ENCODE measurements at places on chromosomes 1 and 21.
A peak's percentile ranks its signal among the peaks of the same experiment; 100 is the strongest.

DNA sequence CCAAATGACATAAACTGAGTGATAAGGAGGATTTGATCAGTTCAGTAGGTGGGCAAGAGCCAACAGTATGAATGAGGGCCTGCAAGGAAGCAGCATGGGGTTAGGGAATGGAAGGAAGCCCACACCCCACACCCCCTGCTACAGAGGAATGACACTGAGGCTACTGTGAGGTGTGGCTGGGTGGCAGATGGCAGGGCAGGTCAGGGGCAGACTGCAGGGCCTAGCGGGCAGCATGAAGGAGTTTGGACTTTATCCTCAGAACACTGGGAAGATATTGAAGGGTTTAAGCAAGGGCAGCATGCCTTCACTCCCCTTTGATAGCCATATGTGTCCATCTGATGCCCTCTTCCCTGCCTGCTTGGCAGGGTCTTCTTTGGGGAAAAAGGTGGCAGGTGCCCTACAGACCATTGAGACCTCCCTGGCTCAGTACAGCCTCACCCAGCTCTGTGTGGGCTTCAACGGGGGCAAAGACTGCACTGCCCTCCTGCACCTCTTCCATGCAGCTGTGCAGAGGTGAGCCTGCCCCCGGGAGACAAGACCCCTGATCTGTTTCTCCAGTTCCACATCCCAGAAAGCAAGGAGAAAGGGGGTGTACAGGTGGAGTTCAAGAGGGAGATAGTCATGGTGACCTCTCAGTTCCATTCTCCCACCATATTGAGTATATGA lies 4.1 kb upstream of the LENEP start:
- DNase-seq, result no peak

- no peak for DNase-seq
These were observed 6.2 kb downstream of the LIN9 start for GRCh38 chr1:226302731-226303130.

GRCh38 chr1:199546323-199546722 lies 481.2 kb upstream of the NR5A2 start:
- DNase-seq, result no peak

DNA sequence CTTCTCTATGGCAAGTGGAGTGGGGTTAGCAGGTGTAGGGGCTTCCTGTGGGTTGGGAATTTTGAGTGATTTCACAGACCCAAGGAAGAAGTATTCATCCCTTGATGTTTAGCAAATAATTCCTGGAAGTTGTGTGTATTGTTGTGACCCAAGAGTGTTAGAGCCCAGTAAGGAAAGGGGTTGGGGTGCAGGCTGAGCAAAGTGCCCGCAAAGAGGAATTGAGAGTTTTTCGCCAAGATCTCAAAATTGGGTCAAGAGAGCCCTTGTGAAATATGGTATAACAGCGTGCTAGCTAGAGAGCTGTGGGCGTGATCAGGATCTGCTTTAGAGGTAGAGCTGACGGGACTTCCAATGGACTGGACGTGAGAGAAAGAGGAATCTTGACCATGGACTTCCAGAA lies 73.0 kb upstream of the LAPTM5 start:
- DNase-seq, result no peak

GRCh38 chr1:116284819-116285390 lies 88.1 kb upstream of the ATP1A1 start:
- DNase-seq, result no peak

DNA sequence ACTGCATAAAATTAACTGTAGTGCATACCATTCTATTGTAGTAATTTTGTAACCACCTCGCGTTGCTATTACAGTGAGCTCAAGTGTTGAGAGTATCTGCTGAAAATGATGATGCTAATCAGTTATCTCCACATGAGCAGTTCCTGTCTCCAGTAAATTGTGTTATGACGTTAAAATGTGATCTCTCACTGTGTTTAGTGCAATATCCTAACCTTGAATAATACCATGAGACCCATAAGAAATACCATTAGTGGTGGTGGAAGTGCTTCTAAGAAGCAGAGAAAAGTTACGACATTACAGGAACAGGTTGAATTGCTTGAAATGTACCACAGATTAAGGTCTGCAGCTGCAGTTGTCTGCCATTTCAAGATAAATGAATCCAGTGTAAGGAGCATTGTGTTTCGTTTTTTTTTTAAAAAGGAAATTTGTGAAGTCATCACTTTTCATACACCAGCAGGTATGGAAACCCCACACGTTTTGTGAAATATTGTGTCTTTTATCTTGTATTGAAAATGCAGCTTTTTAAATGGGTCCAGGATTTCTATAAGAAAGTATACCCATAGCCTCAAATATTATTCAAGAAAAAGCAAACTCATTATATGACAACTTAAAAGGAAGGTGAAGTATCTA lies 72.5 kb downstream of the ANGPTL1 start:
- DNase-seq, result no peak

DNA sequence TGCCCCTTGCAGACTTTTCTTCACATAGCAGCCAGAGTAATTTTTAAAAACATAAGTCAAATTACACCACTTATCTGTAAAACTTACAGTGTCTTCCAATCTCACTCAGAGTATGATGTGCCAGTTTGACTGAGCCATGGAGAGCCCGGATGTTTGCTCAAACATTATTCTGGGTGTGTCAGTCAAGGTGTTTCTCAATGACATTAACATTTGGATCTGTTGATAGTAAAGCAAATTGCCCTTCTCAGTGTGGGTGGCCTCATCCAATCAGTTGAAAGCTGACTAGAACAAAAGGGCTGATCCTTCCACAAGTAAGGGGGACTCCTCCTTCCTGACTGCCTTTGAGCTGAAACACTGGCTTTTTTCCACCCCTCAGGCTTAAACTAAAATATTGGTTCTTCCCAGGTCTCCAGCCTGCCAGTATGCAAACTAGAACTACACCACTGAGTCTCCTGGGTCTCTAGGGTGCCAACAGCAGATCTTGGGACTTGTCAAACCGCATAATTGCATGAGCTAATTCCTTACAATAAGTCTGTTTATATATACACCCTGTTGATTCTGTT lies 157.9 kb upstream of the CTTNBP2NL start:
- DNase-seq, result no peak

GRCh38 chr1:174769961-174770549 lies 229.7 kb upstream of the CACYBP start:
- DNase-seq, result no peak

DNA sequence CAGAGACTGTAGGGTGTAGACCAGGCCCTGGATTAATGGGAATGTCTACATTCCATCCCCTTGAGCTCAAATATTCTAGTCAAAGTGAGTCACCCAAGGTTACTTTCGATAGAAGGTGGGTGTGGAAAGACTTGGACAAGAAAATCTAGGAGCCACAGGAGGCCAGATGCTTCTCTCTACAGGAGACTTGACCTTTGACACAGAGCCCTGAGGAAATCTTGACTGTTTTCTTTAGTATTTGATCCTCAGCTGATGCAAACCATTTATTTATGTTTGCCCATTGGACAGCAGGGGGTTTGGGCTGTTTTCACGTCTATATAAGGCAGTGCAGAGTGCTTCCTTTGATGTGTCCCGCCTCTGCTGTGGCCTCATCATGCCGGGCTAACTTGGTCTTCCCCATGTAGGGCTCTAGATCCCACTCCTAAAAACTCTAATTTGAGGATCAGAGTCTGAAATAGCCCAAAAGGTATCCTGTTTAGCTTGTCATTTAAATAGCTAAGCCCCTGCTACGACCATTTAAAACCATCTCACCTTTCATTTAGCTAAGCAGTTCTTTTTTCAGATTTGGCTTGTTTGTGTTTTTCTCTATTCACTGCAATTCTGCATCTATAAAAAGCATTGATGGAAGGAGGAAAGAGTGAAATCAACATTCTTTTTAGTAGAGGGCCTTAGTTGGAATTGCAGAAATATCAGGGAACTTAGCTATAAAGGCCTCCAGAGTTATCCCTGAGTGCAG lies 15.5 kb upstream of the MAP3K7CL start:
- no peak for DNase-seq

DNA sequence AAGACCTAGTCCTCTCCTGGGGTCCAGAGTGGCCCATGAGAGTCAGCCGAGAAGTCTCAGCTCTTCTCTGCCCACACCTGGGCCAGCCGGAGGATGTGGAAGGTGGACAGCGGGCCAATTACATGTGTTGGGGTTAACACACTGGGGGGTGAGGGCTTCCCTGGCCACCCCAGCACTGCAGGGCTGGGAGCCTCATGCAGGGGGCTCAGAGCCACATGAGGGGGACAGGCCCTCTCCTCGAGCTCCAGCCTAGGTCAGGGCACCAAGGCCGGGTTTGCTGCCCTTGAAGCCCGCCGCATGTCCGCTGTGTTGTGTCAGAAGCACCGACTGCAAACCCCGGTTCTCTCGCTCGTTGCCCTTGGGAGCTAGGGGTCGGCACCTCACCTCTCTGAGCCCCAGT lies 30.5 kb downstream of the LHX4 start:
- DNase-seq, result no peak

- no peak for DNase-seq
These were observed 3.7 kb upstream of the IGSF3 start for GRCh38 chr1:116671072-116671760.

DNA sequence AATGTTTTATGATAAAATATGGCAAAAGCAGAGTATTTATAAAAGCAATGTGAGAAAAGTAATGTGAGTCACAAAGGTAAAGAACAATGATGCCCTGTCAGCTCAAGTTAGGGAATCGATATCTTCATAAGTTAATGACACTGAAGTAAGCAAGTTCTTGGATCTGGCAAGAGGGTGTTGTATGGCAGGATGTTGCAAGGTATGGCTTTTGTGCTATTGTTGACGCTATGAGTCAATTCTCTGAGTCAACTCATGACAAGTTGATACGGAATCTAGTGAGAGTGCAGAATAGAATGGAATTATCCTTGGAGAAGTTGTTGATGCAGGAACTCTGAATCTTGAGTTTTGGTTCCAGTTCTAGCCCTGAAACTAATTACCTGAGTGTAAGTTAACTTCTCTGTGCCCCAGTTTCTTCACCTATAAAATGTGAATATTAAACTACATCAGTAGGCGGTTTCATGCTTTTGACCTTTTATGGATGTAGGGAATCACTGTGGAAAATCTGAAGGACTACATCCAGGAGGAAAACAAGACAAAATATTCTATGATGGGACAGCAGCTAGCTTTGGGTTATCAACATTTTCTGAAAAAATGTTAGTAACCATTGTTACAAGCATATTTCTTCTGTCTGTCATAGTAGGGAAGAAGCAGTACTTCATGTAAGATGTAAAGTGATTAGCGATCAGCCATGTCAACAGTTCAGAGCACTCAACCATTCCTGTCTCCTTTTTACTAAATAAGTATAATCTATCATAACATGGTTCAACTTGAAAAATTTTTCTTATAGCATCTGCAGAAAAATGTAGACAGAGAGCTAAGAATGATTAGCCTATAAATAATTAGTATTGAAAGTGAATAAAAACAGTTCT lies 96.9 kb downstream of the ATP6V1G3 start:
- DNase-seq, result no peak

- DNase-seq, result no peak
These were observed 2.4 kb upstream of the ALPL start for GRCh38 chr1:21506804-21507203.

- no peak for DNase-seq
These were observed 72.3 kb downstream of the SIPA1L2 start for GRCh38 chr1:232557502-232558191.

DNA sequence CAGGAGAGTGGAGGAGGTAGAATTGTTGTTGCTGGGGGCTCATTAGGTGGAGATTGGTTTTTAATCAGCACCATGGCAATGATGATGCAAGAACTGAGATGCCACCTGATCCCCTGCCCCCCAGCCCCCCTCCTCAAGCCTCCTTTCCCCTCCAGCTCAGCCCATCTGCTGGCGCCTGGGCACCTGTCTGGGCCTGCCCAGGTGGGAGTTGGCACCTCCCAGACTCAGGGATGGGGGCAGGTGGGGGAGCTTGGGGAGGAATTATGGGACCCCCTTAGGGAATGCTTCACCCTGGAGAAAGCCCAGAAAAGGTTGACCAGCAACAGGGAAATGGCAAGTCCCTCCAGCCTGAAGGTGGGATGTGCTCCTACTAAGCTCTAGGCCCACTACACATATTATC lies 1.5 kb upstream of the NHLH1 start:
- no peak for DNase-seq

DNA sequence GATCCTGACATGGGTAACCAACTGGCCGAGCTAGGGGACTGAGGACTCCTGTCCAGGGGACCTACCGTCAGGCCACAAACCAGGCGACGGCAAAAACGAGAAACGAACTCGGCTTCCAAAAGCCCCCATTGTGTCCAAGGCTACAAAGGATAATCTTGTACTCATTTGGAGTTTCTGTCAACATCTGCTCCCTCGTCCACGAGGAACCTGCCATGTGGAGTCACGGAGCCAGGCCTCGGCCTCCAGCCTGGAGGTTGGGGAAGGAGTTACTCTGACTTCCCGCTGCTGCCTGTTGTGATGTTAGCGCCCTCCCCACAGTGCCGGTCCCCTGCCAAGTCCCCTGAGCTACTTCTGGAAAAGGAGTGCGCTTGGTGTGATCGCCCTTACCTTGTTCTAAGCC lies 7.3 kb downstream of the KRTAP10-1 start:
- DNase-seq, result no peak

- DNase-seq, result no peak
These were observed 54.5 kb upstream of the NADK start for GRCh38 chr1:1832820-1833219.

GRCh38 chr1:110259770-110260169 lies 49.7 kb downstream of the KCNC4 start:
- DNase-seq, result no peak

DNA sequence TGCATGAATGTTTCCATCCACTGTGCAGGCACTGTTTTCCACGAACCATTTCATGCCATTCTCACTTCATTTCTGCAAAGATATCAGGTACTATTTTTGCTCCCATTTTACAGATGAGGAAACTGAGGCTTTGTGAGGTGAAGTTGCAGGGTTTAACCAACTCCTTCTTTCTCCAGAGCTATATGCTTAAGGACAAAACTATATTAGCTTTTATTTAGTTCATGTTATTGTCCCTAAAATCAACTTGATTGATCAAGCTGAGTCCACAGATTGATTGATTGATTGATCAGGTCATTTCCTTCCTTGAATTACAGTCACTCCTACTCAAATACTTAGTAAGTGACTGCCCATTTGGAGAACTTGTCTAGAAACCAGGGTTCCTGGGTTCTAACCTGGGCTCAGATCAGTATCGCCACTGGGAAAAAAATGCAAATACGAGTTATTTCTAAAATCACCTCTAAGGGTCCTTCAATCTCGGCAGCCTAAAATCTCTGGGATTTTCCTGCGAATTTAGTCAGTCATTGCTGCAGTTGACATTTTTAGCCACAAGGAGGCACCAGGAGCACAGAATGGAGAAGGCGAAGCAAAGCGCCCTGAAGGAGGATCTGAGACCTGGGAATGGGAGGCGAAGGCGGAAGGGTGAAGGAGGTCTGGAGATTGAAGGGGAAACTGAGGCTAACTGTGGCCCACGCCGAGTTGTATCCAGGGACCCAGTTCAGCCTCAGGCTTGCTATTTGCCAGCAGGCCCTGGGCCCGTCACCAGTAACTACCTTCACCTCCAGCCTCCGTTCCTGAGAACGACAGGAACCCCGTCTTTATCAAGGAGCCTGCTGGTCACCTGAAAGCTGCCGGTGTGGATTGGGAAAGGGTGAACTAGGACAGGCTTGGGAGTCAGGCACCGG lies 14.3 kb upstream of the MUL1 start:
- peak; percentile 34 for DNase-seq
